ENCODE measurements at places on chromosomes 2 and 18. TPM values are rescaled to one million over a fixed set of nuclear protein-coding genes. Genes with fewer than 3 reads are reported as not detected.

The NEMP2 gene
- 1.8 TPM for total RNA-seq

The TBR1 gene
- total RNA-seq, result not detected

The LYG1 gene
- total RNA-seq, result not detected

The UGT1A3 gene
- total RNA-seq, result not detected

The PPP1R1C gene
- not detected for total RNA-seq

The STPG4 gene
- total RNA-seq, result 0.20 TPM

The LINC00305 gene
- total RNA-seq, result not detected

The ACOXL gene
- not detected for total RNA-seq

The TUBB6 gene
- total RNA-seq, result 158 TPM

The OR6B2 gene
- total RNA-seq, result not detected

The TTN gene
- 0.05 TPM for total RNA-seq

The TPO gene
- total RNA-seq, result not detected

The PMAIP1 gene
- total RNA-seq, result 1.5 TPM

The CMPK2 gene
- total RNA-seq, result 3.2 TPM

The ANKRD62 gene
- total RNA-seq, result not detected

The NYAP2 gene
- not detected for total RNA-seq

The SERPINB7 gene
- total RNA-seq, result not detected

The LIMS4 gene
- total RNA-seq, result 20.4 TPM

The TRIM54 gene
- not detected for total RNA-seq

The NTSR2 gene
- not detected for total RNA-seq

The MITD1 gene
- total RNA-seq, result 16.3 TPM

The GALNT14 gene
- total RNA-seq, result not detected

The SERPINB11 gene
- not detected for total RNA-seq

The KATNAL2 gene
- total RNA-seq, result 6.1 TPM

The DSG4 gene
- not detected for total RNA-seq

The RABL2A gene
- total RNA-seq, result 13.3 TPM

The LOXHD1 gene
- 0.05 TPM for total RNA-seq

The GPR39 gene
- 0.06 TPM for total RNA-seq

The CNGA3 gene
- total RNA-seq, result not detected

The GALNT13 gene
- 0.25 TPM for total RNA-seq

The KYNU gene
- 0.25 TPM for total RNA-seq

The DNAJC5G gene
- not detected for total RNA-seq

The AMER3 gene
- not detected for total RNA-seq
